ENCODE measurements at places on chromosomes 3 and 15.

DNA sequence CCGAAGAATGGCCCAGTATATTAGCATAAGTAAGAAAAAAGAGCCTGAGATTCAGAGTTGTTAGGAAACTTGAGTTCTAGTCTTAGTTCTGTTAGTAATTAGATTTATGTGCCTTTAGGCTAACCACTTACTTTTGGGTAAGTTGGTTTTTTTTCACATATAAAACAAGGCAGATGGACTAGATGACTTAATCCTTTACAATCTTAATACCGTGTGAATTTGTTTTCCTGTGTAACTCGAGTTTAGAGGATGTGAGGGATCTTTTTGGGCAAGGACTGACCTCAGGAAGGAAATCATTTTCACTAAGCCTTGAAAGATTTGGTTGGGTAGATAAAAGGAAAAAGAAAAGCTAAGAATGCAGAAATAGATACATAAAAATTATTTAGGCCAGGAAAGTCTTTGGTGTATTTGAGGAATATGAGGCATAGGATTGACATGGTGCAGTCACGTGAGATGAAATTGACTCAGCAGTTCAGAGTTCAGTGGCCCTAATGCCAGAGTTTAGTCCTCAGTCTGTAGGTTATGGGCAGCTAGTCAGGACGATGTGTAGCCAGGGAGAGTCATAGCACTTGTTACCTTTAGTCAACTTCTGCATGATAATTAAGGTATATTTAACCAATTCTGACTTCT is 34.6 kb downstream of the PAK2 start:
- no peak for DNase-seq

DNA sequence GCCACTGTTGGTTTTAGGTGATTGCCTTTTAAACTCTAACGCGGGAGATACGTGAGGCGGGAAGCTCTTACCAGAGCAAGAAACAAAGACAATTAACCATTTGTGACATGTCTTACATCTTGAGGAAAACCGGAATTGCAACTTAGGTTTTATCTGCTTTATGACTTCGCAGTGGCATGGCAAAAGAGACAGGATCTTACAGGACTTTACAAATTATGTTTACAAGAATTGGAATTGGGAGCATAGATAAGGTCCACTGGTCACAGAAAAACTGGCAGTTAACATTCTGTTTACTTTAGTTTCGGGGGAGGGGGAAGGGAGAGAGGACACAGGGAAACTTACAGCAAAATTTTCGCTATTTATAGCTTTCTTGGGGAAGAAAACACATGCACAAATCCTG is 1119.6 kb downstream of the ZPLD1 start:
- DNase-seq = no peak

DNA sequence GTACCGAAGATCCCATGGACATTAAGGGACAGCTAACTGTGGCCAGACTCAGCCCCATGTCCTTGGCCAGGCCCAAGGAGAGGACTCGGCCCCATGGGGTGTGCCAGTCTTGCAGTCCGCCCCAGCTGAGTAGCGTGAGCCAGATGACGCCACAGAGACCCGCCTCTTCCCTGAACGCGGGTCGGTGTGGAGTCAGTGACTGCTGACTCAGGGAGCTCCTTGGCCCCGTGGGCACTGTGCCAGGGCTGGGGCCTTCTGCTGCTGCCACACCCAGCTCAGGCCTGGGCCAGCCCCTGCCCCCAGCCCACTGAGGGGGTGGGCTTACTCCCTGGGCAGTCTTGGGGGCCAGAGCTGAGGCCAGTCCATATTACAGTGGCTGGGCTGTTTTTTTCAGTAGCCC is 52.8 kb downstream of the PLXNA1 start:
- no peak for DNase-seq

DNA sequence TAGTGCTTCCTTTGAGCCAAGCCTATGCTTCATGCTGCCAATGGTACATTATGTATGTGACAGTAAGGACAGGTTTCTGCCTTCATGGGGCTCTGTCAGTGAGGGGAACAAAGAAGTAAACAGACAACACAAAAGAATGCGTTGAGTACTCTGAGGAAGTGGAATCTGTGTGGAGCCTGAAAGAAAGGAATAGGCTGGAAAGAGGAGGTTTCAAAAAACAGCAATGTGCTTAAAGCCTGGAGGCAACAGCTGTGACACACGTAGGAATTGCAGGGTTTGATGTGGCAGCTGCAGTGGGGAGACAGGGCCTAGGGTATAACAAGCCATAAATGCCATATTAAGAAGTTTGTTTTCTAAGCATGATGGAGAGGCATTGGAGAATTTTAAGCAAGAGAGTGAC is 316.7 kb downstream of the CLSTN2 start:
- DNase-seq = no peak

- no peak for DNase-seq
Measured at GRCh38 chr3:137693791-137694190, 70.3 kb upstream of the SOX14 start.

DNA sequence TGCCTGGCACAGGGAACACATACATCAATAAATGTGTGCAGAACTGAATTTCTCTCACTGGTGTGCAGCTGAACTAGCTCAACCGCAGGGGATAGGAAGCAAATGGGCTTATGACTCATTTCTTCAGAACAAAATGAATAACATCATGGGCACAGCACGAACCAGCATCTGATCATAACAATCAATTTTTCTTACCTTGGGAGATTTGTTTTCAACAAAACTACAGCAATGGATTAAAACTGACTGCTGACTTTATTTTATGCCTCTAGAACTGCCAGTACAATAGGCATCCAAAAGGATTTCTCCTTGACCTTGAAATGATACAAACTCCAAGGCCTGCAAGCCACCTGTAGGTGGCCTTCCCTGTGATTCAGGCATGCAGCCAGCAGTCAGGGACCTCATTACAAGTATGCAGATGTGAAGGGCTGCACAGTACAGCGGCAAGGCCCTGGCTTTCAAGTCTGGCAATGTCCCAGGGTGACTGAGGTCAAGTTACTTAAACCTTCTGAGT is 26.1 kb downstream of the TAMM41 start:
- DNase-seq = no peak

GRCh38 chr3:43206632-43207031 is 79.7 kb upstream of the SNRK start:
- no peak for DNase-seq

GRCh38 chr3:143439817-143440216 is 320.2 kb downstream of the CHST2 start:
- DNase-seq = no peak

DNA sequence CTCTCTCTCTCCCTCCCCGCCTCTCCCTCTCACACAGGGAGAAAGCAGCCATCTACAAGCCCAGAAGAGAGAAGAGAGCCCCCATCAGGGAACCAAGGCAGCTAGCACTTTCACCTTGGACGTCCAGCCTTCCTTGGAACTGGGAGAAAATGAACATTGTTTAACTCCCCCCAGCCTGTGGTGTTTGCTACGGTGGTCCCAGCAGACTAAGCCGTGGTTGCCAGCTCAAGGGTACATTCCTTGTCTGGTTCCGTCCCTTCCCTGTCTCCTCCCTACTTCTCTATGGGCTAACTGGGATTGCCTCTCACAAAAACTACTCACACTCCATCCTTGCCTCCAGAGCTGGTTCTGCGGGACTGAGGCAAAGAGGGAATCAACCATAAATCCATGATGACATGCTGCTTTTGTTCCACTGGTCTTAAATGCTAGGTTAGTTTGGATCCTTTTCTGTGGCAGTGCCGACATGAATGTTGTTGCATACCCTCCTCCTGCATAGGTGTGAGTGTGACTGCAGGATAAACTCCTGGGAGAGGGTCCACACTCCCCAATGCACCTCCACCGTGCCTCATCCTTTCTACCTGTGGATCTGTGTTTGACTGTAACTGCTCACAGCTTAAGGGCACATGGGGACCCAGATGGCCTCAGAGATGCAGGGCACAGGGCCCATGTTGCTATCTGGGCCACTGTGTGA is 12.0 kb downstream of the C3orf22 start:
- no peak for DNase-seq

DNA sequence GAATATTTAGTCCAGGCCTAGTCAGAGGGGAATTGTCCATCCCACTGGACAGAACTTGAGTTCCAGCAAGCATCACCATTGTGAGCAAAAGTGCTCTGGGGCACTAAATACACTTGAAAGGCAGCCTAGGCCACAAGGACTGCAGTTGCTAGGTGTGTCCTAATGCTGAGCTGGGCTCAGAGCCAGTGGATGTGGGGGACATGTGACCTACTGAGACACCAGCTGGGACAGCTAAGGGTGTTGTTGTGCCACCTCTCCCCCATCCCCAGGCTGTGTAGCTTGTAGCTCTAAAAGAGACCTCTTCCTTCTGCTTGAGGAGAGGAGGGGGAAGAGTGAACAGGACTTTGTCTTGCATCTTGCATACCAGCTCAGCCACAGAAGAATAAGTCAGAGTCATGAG is 120.9 kb downstream of the DTWD1 start:
- DNase-seq = no peak

GRCh38 chr3:24533561-24534193 is 39.0 kb upstream of the THRB start:
- DNase-seq = no peak

DNA sequence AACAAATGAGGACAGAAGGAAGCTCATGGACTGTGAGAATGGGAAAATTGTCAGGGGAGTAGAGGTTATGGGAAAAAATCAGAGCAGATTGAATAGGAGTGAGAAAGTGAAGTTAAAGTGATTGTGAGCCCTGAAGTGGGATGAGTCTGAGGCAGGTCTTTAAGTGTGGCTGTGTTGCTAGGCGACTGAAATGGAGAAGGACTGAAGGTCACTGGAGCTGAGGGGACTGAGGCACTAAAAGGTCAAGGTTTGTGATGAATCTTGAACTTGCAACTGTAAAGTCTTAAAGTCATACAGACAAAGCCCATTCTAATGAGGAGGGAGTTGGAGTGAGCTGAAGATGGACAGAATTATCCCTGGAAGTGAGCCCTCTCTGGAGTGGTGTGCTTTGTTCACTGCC is 518.9 kb downstream of the TUSC7 start:
- DNase-seq = no peak

DNA sequence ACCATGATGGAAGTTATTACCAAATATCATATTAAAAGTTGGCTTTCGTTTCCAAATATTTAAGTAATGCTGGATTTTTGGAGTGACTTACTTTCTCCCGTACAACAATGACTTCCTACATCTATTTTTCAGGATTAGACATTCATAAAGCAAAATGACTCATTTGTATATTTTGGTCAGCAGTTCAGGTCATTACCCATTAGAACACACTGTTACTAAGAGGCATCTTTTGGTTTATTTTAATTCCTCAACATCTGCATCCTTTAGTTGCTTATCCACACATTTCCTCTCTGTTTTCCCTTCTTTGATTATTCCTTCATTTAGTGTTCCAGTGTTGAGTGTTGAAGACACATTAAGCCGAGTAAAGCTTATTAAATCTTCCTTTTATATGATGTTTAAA is 348.2 kb downstream of the NAALADL2 start:
- no peak for DNase-seq

- no peak for DNase-seq
Measured at GRCh38 chr3:103963599-103963998, 1403.1 kb upstream of the ALCAM start.

DNA sequence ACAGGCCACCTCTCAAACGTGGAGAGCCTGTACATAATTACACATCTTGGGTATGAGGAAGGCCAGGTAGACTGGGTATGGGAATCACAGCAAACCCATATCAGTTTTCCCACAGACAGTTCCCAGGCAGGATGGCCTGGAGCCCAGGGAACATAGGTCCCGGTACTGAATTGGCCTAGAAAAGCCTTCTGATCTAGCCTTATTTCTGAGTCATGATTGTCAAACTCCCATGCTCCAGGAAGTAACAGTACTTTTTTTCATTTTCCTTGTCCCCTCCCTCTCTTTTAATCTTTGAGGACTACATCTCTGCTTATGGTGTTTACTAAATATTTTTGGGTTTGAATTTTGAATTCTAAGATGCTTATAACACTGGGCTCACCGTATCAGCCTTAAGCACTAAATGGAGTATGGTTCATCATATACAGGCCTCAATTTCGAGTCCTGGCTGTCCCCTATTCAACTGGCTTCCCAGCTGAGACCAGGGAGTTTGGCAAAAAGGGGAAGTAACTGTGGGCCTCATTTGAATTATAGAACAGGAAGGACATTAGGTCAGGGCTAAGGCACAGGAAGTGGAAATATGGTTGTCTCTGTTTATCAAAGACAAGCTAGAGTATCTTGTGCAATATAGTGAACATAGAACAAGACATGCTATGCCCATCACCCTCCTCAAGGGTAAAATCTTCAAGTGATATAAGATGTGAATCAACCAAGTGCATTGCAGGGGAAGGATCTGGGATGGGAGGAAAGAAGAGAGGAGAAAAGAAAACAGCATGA is 494.6 kb downstream of the NTRK3 start:
- DNase-seq = no peak

GRCh38 chr3:56370991-56371775 is 97.1 kb downstream of the ERC2 start:
- no peak for DNase-seq

GRCh38 chr15:70262591-70263274 is 165.0 kb upstream of the TLE3 start:
- no peak for DNase-seq

- no peak for DNase-seq
Measured at GRCh38 chr3:108408883-108409799, 101.3 kb downstream of the MYH15 start.

- DNase-seq = no peak
Measured at GRCh38 chr3:27311400-27311799, 57.8 kb downstream of the NEK10 start.

DNA sequence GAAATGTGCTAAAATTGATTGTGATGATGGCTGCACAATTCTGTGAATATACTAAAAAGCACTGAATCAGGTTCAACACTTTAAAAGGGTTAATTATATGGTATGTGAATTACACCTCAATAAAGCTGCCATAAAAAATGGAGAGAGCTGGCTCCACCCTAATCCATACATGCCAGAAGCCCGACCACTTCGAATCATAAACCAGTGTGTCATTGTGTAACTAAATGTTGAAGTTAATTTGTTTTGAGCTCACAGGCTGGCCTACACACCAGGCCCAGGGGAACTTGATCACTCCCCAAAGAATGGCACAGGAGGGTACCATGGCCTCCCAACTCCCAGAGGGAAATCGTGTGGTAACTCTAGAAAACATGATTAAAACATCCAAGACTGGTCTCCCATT is 14.0 kb downstream of the PLCD1 start:
- DNase-seq = no peak

GRCh38 chr3:143351895-143352608 is 232.5 kb downstream of the CHST2 start:
- DNase-seq = no peak

- no peak for DNase-seq
Measured at GRCh38 chr15:66149871-66150270, 103.7 kb downstream of the MEGF11 start.

- DNase-seq = no peak
Measured at GRCh38 chr3:186247821-186248814, 113.9 kb downstream of the DGKG start.

GRCh38 chr3:98215051-98215450 is 48.6 kb downstream of the OR5H15 start:
- no peak for DNase-seq

Measured in stimulated activated CD4-positive, alpha-beta T cell treated with anti-CD3 and anti-CD28 coated beads, TNF-alpha, amount 100 ng/mL, for 1 hour (primary cell).